ENCODE measurements at places on chromosomes 1 and 21.

GRCh38 chr1:46639547-46639946, 22.9 kb upstream of the MOB3C start:
- no peak for DNase-seq

DNA sequence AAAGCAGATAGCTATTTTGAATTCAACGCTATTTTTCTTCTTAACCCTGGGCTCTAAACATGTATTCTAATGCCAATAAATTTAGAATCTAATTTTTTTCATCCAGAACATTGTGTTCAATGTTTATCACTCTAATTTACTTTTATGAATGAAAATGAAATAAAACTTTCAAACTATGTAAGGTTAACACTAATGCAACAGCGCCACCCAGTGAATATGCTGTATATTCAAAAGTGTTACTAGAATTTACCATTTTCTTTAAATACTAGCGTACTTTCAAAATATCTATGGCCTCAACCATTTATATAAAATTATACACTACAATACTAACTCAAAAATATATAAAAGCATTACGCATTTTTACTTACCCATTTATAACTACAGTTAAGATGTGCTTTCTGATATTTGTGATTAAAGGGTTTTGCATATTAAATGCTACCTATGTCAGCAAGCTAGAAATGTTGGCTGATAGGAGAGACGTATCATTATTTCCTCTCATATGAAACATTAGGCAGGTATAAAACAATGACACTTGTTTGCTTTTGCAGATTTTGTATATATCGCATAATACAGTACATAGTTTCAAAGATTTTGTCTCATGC, 5.9 kb upstream of the NUF2 start:
- DNase-seq = no peak

GRCh38 chr21:42409366-42409765, 5.7 kb downstream of the UBASH3A start:
- DNase-seq = no peak

- DNase-seq = no peak
These were observed 97.6 kb downstream of the PPIAL4G start for GRCh38 chr1:148385371-148386030.

- DNase-seq = no peak
These were observed 487.7 kb downstream of the TTLL7 start for GRCh38 chr1:83511146-83511726.

- DNase-seq = no peak
These were observed 484.4 kb upstream of the ZRANB2 start for GRCh38 chr1:71565262-71565661.

- DNase-seq = no peak
These were observed 34.8 kb downstream of the ANKRD13C start for GRCh38 chr1:70319750-70320149.

DNA sequence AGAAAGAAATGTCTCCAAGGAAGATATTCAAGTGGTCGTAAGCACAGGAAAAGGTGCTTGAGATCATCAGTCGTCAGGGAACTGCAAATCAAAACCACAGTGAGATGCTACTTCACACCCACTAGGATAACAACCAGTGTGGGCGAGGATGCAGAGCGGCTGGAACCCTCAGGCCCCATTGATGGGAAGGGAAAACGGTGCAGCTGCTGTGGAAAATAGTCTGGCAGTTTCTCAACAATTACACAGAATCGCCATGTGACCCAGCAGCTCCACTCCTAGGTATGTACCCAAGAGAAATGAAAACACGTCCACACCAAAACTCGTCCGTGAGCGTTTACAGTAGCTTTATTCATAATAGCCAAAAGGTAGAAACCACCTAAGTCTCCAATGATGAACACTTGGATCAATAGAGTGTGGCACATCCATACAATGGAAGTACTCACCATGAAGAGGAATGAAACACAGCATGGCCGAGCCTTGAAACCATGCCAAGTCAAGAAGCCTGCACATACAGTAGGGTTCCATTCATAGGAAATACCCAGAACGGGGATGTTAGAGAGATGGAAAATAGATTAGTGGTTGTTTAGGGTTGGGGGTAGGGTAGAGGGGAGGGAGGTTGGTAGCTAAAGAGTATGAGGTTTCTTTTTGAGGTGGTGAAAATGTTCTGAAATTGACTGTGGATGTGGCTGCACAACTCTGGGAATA, 6.1 kb downstream of the DFFB start:
- no peak for DNase-seq

DNA sequence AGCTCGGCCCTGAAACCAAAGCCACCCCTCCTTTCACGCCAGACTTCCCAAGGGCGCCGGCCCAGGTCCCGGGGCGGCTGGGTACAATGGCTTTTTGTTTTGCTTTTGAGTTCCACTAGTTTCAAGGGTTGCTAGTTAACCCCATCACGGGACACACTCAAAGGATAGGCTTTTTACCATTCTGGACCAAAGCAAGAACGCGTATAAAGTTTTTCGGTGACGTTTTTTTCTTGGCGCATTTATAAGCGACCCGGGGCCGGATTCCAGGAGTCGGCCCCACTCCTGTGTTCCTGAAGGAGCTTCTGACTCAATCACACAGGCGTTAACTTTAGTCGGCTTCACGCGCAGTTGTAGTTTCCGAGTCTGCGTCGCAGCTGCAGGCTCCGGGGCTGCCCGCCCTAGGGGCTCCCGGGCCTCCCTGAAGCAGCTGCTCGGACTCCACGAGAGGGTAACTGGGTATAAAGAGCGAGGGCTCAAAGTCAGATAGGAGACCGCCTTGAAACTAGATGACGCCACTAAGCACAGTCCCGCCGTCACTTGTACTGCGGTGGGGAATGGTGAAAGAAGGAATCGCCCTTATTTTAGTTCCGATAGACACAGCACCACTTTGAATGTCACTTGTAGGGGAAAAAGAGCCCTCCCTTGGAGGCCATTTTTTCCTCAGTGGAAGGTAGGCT, 707 bp upstream of the KLHL21 start:
- no peak for DNase-seq

- no peak for DNase-seq
These were observed 479 bp downstream of the SELENOF start for GRCh38 chr1:86913399-86913895.

DNA sequence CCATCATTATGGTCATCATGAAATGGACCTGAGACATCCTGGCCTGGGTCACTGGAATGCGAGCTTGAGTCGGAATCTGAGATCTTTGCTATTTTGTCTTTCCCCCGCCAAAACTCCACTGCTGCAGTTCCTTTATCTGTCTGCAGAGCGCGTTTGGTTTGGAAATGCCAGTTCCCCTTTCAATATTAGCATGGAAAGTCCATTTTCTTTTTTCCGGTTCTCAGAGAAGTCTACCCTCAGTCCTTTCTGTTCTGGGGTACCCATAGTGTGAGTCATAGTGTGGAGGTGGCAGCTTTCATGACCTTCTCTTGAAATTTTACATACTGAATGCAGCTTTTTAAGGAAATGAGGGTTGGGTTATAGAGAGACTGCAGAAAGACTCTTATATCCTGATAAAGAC, 14.6 kb downstream of the CACNA1E start:
- no peak for DNase-seq

DNA sequence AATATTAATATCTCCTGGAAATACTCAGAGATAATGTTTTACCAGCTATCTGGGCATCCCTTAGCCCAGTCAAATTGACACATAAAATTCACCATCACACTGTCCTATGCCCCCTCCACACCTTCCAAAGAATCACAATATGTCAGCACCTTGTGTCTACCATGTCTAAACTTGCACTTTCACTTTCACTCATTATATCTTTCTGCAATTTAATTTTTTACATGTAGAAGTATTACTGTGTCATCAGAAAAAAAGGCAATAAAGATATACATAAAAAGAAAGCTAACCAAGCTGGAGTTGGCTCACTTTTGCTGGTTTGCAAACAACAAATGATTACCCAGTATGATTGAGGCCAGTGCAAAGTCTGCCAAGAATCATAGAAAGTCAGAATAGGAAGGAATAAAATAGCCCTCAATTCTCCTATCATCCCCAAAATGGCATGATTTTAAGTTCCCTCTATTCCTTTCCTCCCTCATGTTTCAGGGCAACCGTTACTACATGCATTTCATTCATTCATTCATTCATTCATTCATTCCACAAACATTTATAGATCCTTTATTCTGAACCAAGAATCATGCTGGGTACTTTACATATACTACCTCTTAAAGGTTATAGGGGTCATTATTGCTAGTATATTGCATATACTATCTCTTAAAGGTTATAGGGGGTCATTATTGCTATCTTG, 5.9 kb upstream of the LUZP1 start:
- DNase-seq = no peak

- no peak for DNase-seq
These were observed 105.1 kb upstream of the ARHGEF16 start for GRCh38 chr1:3349161-3349967.

DNA sequence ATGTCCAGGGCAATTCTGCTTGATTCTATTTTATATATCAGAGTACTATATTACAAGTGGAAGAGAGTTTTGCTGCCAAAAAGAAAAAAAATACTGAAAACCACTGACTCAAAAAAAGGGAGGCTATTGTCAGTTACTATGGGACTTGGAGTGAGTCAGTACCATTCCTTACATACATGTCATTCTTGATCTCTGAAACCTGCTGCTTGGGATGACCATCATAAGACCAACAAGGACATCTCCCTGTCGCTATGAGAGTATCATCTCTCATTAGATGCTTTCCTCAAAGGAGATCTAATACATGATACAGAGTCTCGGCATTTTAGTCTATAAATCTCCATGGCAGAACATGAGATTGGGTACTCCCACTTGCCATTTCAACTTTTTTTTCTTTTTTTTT, 11.8 kb upstream of the INPP5B start:
- no peak for DNase-seq

DNA sequence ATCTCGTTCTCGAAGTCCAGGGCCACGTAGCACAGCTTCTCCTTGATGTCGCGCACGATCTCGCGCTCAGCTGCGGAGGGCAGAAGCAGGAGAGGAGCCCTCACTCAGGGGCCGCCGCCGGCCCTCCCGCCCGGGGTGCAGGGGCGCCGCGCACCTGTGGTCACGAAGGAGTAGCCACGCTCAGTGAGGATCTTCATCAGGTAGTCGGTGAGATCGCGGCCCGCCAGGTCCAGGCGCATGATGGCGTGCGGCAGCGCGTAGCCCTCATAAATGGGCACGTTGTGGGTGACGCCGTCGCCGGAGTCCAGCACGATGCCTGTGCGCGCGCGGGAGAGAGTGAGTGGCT, 1.8 kb downstream of the ACTA1 start:
- no peak for DNase-seq

DNA sequence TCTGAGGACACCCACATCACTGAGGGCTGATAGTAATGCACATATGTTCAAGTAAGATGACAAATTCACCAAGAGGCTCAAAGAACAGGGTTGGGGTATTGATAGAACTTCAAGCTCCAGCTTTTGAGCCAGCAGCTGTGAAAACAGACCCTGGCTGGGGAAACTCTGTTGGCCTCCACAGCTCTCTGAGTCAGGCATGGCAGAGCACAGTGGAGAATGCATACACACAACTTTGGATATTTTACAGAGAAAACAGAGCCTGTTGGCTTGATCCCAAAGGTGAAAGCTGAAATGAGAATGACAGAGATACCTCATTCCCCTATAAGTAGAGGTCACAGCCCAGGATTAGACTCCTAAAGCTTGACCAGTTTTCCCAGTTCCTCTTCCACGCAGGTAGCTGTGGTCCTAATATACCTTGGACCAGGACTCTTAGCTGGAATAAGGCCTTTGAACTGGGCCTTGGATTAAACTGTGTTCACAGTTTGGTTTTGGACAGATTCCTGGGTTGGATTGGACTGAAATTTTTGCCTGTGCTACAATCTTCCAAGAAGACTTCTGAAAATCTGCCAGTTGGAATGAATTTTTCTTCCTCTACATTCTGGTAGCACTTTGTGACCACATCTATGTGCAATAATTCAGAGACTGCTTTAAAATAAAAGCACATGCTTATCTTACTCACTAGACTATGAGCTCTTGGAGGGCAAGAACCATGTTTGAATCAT, 101.6 kb upstream of the HMGB4 start:
- DNase-seq = no peak

- no peak for DNase-seq
These were observed 39.9 kb upstream of the IFNAR2 start for GRCh38 chr21:33189824-33190223.

GRCh38 chr1:68585351-68585750, 88.5 kb upstream of the DEPDC1 start:
- no peak for DNase-seq

GRCh38 chr21:40829791-40830190, 17.2 kb downstream of the DSCAM start:
- DNase-seq = no peak

DNA sequence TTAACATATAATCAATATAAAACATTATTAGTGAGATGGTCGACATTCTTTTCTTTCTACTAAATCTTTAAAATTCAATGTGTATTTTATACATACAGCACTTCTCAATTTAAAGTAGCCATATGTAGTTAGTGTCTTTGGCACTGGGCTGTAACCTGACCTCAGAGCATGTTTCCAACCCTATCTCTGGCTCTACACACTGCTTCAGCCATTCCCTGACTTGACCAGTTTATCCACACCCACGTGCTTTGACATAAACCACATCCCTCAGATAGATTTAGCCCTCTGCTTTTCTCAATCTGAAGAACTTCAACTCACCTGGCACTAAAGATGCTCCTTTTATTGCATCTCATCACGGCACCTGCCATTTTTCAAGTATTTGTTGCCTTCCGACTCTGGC, 58.3 kb downstream of the RGS2 start:
- DNase-seq = no peak

- no peak for DNase-seq
These were observed 11.5 kb downstream of the LRP8 start for GRCh38 chr1:53316424-53316765.

GRCh38 chr1:5342172-5342571, 650.1 kb downstream of the NPHP4 start:
- no peak for DNase-seq

DNA sequence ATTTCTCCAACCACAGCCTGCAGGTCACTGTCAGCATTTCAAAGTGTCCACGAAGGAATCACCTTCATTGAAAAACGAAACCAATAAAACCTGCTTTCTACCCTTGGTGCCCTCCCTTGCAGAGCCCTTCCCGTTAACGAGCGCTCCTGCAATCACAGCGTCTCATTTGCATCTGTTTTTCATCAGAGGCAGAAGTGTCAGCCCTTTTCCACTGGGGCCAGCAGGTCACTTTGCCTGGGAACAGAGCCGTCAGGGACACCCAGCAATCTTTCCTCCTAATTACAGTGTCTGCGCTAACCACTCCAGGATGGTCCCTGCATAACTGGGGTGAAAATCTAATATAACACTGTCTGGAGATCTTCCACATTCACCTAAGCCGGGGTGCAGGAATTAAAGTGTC, 85.3 kb downstream of the PSMG1 start:
- DNase-seq = no peak
